ENCODE measurements at places on chromosomes 3 and 15.

GRCh38 chr3:59766200-59766872 is 716.5 kb upstream of the CFAP20DC start:
- DNase-seq = no peak

GRCh38 chr3:160184655-160185054 is 40.6 kb upstream of the C3orf80 start:
- no peak for DNase-seq

- no peak for DNase-seq
Observed at GRCh38 chr15:39140060-39140604, 440.7 kb upstream of the THBS1 start.

DNA sequence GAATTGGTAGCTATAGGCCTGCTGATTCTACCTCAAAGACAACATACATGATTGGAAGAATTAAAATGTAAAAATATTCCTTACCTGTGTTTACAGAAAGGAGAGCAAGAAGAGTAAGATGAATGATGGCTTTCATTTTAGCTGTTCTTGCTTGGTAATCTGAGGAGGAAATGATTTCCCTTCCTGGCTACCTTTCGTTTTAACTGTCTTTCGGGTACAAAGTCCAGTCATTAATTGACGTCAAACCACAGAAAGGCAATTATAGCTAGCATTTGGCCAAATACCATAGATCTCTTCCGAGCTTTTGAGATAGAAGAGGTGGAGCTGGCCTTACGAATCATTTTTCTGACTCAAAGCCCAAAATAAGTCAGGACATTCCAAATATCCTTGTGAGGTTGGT is at the start of gene MUC13:
Gene MUC13 (minus strand): TSS at position 175 of the 400 bp plus-strand sequence. CDS start 39 bp downstream, at position 136.
- no peak for DNase-seq

DNA sequence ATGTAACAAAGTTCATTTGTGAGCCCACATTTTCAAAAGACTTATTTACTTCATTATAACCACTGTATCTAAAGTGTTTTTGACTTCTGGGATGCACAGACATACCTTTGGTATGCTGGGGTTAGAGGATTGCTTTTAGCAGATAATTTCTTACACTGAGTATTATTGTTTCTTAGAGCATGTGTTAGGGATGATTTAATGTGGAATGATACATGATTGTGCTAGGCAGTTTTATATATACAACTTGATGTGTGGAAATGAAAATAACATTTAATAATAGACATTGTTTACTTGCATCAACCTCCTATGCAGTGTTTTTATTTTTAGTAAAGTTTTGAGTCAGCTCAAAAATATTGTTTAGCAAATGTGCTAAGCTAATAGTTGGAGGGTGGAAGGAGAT is 3.4 kb downstream of the KIF23 start:
- no peak for DNase-seq

GRCh38 chr3:23189187-23189586 is 13.9 kb upstream of the UBE2E2 start:
- DNase-seq = no peak

GRCh38 chr3:126390751-126391150 is 4.0 kb upstream of the CFAP100 start:
- DNase-seq = no peak

DNA sequence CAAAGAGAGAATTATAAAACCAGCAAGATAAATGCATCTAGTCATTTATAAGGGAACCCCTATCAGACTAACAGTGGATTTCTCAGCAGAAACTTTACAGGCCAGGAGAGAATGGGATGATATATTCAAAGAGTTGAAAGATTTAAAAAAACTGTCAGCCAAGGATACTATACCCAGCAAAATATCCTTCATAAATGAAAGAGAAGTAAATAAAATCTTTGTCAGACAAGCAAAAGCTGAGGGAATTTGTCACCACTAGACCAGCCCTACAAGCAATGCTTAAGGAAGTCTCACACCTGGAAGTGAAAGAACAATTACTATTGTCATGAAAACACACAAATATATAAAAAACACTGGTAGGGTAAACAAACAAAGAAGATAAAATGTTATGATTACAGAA is 113.4 kb upstream of the FAM3D start:
- no peak for DNase-seq

DNA sequence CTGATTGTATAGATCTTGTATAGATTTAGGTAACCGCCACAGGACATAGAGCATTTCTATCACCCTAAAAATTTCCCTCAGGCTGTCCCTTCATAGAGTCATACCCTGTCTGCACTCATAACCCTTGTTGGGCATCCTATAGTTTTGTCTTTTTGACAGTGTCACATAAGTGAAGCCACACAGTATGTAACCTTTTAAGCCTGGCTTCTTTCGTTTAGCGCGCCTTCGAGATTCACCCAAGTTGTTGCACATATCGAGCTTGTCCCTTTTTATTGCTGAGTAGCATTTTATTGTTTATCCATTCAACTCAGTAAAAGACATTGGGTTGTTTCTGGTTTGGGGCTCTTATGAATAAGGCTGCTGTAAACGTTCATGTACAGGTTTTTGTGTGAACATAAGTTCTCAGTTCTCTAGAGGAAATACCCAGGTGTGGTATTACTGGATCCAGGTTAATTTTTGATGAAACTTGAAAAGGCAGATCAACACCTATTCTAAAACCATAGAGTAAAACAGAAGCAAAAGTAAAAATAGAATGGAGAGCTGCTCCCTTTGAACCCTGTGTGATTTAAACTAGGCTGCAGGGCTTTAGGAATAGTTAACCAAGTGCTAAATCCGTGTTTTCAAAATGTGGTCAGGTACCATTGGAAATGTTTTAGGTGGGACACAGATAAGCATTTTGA is 49.5 kb downstream of the CD86 start:
- no peak for DNase-seq

- no peak for DNase-seq
Observed at GRCh38 chr15:88177451-88177850, 79.1 kb downstream of the NTRK3 start.

DNA sequence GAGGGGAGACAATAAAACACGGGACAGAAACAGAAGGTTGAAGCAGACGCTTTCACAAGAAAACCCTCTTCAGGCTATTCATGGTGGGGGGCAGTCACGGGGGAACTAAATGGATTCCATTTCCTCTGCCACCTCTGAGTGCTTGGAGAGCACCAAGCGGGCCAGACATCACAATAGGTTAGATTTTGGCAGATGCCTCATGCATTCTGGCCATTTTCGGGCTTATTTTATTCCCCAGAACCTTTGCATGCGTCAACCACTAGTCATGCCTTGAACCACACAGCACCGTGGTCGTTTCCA is 82.2 kb downstream of the RORA start:
- no peak for DNase-seq

GRCh38 chr3:27675287-27675686 is 46.8 kb downstream of the EOMES start:
- no peak for DNase-seq

DNA sequence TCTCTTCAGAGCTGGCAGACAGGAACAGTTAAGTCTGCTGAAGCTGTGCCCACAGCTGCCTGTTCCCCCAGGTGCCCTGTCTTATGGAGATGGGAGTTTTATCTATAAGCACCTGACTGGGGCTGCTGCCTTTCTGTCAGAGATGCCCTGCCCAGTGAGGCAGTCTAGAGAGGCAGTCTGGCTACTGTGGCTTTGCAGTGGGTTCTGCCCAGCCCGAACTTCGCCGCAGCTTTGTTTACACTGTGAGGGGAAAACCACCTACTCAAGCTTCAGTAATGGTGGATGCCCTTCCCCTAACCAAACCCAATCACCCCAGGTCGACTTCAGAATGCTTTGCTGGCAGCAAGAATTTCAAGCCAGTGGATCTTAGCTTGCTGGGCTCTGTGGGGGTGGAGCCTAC is 91.2 kb downstream of the SLC25A26 start:
- no peak for DNase-seq

DNA sequence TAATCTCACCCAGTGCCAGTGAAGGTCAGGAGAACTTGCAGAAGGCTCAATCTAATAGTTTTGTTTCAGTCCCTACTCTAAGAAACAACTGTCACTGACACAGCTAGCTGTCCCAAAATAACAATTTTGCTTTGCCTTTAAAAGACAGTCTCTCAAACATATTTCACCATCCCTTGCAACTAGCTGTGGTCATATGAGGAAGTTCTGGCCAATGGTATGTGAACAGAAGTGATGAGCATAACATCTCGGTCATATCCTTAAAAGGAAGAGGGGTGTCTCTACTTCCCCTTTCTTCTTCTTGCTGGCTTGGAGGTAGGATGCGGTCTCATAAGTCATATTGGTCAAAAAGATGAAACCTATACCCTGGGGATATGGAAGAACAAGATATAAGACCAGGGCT is 198.1 kb downstream of the NEK10 start:
- no peak for DNase-seq

DNA sequence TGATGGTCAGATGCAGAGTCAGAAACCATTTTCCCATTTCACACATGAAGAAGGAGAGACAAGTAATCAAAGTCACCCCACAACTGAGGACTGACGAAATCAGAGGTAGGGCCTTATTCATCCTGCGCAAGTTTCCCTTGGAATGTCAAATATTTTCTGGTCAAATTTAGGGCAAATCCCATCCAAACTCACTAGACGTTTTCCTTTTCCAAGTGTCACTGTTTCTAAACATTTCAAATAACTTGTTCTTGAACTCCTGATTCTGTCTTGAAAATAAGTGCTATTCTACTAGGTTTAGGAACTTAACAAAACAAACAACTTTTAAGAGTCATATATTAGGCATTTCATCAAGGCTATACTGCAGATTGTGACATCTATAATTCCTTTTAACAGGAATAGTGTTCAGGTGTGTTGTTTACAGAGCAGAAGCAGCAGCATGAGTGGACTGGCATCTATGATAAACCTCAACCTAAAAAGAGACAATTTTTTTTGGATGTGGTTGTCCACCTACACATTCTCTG is 40.7 kb downstream of the SUMF1 start:
- DNase-seq = no peak

DNA sequence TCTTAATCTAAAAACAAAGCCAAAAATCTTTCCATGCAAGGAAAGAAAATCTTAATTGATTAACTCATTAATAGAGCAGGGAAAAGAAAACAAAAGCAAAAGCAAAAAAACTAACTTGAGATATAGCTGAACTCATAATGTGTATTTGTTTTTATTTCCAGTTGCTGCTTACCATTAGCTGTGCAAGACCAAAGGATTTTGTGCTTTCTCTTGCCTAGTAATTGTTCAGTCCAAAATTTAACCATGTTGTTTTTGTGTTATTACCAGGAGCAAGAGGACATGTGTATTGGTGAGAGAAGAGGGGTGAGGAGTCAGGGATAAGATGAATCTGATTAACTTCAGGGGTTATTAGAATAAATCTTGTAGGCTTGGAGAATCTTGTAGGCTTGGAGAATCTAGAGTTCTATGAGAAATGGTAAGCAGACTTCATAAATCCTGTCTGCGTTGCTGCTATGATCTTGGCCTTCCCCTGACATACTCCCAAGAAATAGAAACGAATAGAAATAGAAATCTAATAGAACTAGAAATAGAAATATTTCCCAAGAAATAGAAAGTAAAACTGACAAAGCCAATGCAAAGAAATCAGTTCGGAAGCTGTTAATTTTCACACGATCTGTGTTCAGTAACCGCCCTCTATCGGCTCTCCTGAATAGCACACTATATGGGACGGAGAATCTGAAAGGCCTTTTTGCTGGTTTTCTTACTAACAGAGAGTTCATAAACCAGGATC is 72.6 kb upstream of the TNFSF10 start:
- DNase-seq = no peak

- DNase-seq = no peak
Observed at GRCh38 chr3:50336452-50337174, 4.0 kb downstream of the RASSF1 start.

DNA sequence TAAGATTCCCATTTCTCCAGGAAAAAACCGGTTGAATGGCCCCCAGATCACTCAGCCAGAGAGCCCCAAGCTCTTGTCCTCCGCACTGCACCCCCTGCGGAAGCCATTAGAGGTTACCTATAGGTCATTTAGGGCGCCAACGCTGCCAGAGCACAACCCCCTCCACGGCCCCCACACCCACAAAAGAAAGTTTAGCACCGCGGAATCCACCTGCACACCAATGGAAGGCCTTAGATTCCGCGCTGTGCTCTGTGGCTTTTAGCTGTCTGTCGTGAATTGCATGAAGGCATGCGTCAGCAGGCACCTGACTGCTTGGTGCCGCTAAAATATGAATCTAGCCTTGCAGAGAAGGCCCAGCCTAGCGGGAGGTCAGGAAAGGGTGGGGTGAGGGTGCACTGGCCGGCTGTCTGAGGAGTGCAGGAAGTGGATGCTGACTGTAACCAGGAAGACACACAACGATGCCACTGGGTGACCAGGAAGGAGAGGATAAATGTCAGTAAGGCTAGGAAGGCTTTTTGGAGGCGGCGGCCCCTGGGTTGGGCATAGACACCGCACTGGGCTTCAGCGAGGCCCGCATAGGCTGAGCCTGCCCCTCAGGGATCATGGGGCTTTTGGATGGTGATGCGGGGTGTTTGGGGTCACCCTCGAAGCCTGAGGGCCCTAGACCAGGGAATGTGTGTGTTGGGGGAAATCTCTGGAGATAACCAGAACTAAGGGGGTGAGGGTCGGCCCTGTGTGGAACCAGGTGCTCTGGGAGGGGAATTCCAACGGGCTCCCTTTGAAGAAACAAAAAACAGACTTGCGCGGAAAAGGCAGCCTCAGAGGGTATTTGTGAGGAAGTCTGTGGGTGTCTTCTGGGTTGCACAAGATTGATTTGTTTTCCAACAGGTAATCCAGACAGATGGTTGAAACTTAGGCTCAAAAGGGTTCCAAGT is 976 bp upstream of the NUP210 start:
- DNase-seq = no peak

GRCh38 chr3:122886946-122887345 is 92.1 kb downstream of the SLC49A4 start:
- DNase-seq = no peak

DNA sequence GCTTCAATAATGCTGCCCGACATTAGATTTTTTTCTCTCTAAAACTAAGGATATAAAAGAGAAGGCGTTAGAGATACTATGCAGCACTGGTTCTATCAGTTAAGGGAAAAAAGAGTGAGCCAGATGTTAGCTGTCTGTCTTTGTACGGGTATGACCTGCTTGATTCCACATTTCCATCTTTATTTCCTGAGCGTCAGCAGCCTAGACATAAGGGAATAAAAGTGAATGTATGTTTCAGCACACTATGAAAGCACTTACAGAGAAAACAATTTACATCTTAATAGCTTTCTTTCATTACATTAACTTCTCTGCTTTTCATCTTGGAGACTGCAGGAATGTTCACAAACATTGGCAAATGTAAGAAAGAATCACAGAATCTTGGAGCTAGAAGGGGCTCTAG is 319.3 kb downstream of the CTNNB1 start:
- no peak for DNase-seq

DNA sequence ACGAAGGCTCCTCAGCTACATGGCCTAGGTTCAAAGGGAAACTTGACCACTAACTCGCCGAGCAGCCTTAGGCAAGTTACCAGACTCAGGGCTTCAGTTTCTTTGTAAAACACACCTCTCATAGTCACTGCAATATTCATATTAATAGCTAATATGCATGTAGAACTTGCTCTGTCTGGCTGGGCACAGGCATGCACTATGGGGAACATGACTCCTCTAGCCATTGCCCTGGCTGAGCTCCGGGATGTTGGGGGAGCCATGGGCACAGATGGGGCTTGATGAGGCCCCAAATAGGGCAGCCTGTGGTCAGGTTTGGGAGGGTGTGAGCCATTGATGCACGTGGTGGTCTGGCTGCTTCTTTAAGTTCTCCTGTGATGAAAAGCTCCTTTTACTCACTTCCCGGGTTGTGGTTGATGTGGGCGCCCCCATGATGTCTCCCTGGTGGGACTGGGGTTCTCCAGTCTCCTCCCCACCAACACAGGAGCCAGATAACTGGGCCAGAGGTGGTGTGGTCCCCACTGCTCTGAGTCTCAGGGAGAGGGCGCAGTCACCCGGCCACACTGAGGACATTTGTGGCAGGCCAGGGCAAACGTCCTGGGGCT is 29.4 kb upstream of the DUSP7 start:
- DNase-seq = no peak
